NCI-H2081 treated with DMSO at 0.1 percent for 48 hours (cell line): ENCODE measurements at places on chromosomes 12 and 14.

GRCh38 chr14:104515059-104515810 lies 64.3 kb upstream of the C14orf180 start:
- DNase-seq, result no peak

DNA sequence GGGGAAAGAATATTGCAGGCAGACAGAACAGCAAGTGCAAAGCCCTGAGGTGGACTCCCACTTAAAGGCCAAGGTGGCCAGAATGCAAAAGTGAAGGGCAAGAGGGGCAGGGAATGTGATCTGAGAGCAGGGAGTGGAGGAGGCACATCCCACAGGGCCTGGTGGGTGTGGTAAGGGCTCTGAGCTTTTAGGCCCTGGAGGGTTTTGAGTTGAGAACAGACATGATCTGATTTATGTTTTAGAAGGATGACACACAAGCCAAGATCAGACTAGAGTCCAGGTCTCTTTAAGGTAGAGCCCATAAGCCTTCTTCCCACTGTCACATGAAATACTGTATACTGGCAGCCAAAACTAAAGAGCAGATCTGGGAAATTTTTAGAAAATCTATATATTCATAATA lies 162.5 kb downstream of the SLC38A4 start:
- no peak for DNase-seq

- DNase-seq, result no peak
Observed at GRCh38 chr14:52917735-52918134, 33.1 kb downstream of the FERMT2 start.

DNA sequence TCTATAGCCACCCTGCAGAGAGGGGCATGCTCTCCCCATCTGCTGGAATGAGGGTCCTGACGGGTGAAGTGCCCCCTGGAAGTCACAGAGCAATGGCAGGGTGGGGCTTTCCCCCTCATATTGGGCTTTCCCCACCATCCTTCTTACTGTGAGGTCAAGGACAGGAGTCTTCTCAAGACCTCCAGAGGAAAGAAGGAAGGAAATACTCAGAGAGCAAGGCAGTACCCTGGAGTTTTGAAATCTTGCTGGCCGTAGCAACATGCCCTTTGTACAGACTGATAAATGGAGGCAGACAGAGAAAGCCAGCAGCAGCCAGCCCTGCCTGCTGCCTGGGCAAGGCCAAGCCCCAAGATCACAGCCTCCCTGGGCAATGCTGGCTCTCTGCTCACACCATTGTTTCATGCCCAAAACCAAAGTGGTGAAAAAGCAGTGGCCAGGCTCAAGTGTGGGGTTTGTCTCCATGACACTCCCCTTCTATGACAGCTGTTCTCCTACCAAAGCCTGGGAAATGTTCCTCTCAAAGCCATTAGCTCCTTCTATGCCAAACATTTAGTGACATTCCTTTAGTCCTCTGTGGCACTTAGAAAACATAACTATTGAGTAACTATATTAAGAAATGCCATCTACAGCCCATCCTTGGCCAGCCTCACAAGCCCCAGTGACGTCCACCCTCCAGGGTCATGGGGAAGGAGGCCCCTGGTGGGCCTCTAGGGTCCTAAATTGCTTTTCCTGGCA lies 13.2 kb upstream of the ITPK1 start:
- DNase-seq, result no peak

GRCh38 chr14:68668028-68668427 lies 124.8 kb downstream of the ZFP36L1 start:
- no peak for DNase-seq

DNA sequence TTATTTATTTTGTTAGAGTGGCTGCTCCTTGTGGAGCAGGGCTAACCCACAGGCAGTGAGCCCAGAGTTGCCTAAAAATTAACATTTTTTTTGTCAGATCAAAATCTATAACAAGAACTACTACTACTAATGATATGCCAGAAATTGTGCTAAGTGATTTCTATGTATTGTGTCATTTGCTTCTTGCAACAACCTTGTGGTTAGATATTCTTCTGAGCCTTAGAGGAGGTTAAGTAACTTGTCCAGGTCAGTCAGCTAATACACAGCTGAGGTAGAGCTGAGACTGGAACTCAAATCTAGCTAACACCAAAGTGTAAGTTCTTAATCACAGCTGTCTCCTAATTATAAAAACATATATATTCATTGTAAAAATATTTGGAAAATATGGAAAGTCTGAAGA lies 29.8 kb downstream of the CFL2 start:
- DNase-seq, result no peak

DNA sequence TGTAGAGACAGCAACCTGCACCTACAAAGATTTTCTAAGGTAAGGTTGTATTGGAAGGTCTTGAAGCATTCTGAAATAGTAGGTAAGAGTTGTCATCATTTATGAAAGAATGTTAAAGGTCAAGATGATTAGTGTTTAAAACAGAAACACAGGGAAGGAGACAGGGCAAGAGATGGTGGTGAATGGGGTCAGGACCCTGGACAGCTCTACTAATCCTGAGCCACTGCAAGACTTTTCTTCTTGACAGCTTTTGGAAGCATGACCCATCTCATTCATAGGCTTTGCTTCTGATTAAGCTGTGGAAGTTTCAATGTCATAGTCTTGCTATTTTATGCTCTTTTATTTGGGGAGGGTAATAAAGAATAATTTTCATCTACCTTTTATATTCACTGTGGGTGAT lies 75.5 kb upstream of the CAND1 start:
- DNase-seq, result no peak

GRCh38 chr12:92546259-92546634 lies 156.5 kb upstream of the PLEKHG7 start:
- no peak for DNase-seq

DNA sequence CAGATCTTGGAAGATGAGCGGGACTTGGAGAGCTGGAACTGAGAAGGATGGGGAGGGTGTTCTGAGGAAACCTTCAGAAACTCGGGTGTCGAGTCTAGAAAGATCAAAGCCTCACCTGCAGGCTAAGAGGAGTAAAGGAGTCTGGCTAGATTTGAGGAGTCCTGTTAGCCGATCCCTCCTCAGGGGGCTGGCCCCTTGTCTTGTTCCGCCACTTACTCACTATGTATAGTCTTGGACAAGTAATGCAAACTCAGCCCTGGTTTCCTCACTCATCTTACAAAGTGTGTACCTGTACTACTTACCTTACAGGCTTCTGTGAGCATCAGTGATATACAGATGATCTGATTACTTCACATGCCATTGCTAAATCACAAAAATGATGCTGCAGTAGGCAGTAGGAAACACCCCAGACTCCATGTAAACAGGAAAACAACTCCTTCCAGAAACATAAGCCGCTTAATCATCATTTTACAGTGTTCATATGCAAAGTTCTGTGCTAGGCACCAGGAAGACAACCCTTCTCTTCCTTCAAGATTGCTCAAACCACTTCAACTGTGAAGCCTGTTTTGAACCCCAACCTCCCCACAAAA lies 2.0 kb upstream of the SPTLC2 start:
- DNase-seq, result no peak

DNA sequence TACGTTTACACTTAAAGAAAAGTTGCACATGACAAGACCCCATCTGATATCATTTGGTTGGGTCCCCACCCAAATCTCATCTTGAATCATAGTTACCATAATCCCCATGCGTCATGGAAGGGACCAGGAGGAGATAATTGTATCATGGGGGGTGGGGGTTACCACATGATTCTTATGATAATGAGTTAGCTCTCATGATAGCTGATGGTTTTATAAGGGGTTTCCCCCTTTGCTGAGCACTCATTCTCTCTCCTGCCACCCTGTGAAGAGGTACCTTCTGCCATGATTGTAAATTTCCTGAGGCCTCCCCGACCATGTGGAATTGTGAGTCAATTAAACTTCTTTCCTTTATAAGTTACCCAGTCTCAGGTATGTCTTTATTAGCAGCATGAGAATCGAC lies 60.3 kb downstream of the PHLDA1 start:
- no peak for DNase-seq

DNA sequence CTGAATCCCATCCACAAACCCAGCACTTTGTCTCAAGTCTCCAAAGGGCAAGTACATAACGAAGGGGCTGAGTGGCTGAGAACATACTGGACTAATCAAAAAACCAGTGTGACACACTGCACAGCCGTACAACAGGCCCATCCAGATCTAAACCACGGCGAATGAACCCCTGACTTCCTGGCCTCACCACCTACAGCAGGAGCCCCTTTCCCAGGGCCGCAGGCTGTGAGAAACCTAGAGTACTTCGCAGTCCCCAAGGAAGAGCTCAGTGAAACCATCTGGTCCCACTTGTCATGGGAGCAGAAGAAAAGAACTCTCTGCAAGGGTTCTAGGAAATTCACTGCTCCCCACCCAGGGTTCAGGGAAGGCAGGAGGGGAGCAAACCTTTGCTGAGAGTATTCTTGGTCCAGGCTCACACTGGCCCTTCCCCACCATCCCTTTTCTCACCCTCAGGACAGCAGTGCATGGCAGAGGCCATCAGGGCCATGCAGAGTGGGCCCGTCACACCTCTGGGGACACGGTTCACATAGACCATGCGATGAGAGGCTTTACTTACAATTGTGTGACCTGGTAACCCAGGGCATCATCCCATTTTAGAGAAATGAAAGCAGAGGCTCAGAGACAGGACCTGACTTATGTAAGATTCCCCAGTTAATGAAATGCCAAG lies 192.8 kb downstream of the BCL11B start:
- DNase-seq, result no peak

- DNase-seq, result no peak
Observed at GRCh38 chr14:21099596-21099985, 1.1 kb upstream of the ZNF219 start.

GRCh38 chr14:67583711-67584644 lies 16.1 kb downstream of the PIGH start:
- DNase-seq, result no peak

GRCh38 chr12:108757856-108758255 lies 26.5 kb upstream of the CORO1C start:
- no peak for DNase-seq

- no peak for DNase-seq
Observed at GRCh38 chr12:69073035-69073434, 140.1 kb upstream of the CPM start.

DNA sequence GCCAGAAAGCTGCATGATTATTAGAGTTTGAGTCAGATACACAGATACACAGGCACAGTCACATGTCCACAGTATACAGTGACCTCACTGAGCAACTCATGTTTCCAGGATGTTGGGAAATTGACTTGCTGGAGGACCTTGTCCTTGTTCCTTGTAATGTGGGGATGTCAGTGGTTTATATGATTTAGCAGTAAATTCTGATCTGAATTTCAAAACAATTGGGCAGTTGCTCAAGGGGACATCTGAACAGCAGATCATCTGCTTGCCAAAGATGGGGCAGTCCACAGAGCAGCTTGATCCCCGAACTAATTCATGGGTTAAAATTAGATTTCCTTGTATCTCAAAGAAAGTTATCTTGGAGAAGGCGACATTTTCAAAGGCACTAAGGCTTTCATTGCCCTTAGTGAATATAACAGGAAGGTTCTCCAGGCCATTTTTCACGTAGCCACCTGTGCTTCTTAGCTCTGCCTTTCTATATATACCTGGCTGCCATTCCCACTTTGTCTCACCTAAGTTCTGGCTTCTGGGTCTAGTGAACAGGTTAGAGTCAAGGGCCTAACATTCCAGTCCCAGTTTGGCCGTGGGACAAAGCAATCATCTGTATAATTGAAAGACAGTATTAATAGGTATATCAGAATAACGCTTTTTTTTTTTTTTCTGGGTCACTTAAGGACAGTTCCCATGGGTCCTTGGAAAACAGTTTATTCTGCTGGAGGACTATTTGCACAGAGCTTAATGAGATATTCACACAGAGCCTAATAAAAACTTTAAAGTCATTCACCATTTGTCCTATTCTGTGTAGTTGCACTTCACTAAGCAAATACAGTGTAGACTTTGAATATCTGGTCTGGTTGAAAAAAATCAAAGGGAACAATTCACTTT lies 64.9 kb upstream of the STRN3 start:
- DNase-seq, result no peak

DNA sequence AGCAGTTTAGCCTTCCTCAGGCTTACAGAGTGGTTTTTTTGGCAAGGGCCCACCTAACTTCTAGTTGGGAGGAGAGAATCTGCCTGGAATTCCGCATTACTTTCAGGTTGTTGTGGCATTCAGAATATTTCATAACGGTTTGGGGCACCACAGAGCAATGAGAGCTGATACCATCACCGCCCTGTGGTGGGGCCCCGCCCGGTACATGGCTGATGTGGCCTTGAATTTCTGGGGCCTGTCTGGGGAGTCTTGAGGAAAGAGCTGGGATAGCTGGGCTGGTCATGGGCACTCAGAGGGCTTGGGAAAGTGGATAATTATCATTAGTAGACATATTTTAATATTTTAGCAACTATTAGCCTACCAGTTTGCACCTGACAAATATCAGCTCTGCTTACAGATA lies 4.2 kb downstream of the TESPA1 start:
- no peak for DNase-seq

GRCh38 chr14:86296173-86296572 lies 766.2 kb downstream of the FLRT2 start:
- peak; percentile 85 for DNase-seq

DNA sequence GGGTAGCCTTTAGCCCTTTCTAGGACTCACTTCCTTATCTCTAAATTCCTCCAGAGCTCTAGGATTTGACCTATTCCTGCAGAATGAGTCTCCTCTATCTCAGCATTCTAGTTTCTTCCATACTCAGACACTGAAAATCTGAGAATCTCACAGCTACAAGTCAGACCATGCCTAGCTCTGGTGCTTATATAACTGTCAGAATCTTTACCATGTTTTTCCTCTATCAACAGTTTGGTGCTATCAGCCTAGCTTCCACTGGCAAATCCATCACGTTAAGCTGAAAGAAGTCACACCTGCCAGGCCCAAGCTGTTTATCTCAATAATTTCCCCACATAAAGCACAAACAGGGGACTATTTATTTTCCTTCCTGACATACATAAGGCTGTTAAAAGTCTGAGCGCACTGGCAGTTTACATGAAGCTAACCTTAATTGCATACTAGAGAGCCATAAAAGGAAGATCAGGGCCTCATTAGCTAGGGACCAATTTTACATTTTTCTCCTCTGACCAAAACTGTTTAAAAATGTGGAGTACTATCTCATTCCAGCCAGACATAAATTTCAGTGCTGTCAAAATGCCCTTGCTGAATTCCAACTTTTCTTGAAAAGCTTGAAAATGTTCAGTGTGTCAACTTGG lies 270.5 kb downstream of the C12orf75 start:
- DNase-seq, result no peak
